ENCODE measurements at places on chromosomes 16 and 17.

DNA sequence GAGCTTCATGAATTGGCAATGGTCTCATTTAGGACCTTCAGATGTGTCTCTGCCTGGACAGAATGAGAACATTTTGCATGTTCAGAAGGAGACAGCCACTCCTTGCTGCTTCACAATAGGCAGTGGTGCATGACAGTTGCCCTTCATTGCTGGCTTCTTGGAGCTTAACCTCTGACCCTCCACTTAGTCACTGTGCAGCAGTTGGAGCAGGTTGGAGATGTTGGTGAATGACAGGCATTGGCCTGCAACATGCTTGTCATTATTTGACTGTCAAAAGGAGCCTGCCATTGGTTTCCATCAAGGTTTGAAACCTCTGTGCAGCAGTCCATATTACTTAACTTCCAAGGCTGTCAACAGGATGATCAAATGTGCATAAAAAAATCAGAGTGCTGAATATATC, 22.7 kb downstream of the FTO start:
- H3K27me3 ChIP-seq, result no peaks in the 10 kb centered on the region
- H3K4me1 ChIP-seq, result peaks cover 6% of the 10 kb centered on the region
- no peaks in the 10 kb centered on the region for H3K36me3 ChIP-seq
- H3K4me3 ChIP-seq, result no peak overlapping the region

DNA sequence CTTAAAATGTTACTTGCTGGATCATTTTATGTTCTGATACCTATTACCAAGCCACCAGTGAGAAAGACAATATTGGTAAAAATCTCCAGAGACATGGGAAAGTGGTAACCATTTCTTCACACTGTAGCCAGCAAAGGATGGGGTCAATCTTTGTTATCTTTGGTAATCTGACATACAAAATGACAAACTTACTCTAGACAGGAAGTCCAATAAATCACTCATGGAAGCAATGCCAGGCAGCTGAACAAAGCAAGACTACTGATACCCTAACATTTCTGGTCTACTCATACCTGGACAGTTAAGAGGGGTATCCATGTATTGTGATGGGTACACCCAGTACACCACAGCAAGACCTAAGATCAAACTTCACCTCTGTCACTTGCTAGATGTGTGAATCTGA, 19.0 kb downstream of the GRB2 start:
- no peak overlapping the region for H3K4me3 ChIP-seq
- no peak overlapping the region for H3K27ac ChIP-seq
- H3K27me3 ChIP-seq, result no peaks in the 10 kb centered on the region
- DNase-seq, result no peak
- peaks cover 38% of the 10 kb centered on the region for H3K36me3 ChIP-seq
- peaks cover 62% of the 10 kb centered on the region for H3K4me1 ChIP-seq

DNA sequence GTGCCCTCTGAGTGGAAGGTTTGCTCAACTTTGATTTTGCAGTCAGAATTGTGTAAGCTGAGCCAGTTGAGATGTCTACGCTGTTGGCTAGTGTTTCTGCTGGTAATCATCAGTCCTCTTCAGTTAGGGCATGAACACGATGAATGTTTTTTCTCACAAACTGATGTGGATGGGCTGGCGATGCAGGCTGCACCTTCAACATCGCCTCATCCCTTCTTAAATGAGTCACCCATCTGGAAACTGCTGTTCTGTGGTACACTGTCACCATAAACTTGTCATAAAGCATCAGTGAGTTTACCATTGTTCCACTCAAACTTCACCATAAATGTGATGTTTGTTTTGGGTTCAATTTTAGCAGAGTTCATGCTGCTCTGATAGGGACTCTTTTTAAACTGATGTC, 8.4 kb downstream of the C16orf95 start:
- H3K4me1 ChIP-seq, result peaks cover 8% of the 10 kb centered on the region
- H3K27me3 ChIP-seq, result no peaks in the 10 kb centered on the region
- no peak for DNase-seq
- H3K27ac ChIP-seq, result no peak overlapping the region
- H3K36me3 ChIP-seq, result no peaks in the 10 kb centered on the region

DNA sequence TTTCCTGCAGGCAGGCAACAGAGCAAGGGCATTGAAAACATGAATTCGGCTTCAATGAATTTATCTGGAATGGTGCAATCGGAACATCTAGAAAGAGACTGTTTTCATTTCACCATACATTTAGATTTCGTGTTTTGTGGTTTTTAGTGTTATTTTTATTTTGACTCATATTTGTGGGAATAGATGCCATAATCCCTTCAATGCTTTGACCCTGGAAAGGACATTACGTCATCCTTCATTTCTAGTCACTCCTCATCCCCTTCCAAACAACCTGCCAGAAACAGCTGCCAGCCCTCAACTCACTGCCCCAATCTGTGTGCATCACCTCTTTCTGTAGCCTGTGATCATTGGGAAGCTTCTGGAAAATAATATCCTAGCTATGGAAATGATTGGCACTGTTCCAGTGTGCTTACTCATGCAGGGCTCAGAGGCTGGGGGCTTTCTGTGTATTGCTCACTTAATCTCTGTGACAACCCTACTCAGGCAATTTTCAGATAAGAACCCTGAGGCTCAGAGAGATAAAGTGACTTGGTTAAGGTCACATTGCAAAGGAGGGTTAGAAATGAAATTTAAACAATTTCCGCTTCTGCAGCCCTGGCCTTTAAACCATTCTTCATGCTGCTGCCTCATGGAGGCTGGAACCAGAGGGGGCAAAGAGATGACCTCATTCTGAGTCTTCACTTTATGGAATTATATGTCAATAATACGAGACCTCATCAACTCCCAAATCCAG, 9.5 kb upstream of the KSR1 start:
- no peak overlapping the region for H3K27ac ChIP-seq
- no peak for DNase-seq
- no peaks in the 10 kb centered on the region for H3K4me1 ChIP-seq
- H3K4me3 ChIP-seq, result no peak overlapping the region
- no peaks in the 10 kb centered on the region for H3K36me3 ChIP-seq

- H3K4me3 ChIP-seq, result no peak overlapping the region
- peaks cover 100% of the 10 kb centered on the region for H3K27me3 ChIP-seq
- DNase-seq, result no peak
- no peaks in the 10 kb centered on the region for H3K36me3 ChIP-seq
- peaks cover 8% of the 10 kb centered on the region for H3K4me1 ChIP-seq
- no peak overlapping the region for H3K27ac ChIP-seq
Measured at GRCh38 chr17:48642843-48643696, 16.9 kb upstream of the HOXB9 start.

GRCh38 chr17:28488533-28489276, 15.3 kb downstream of the SLC13A2 start:
- no peak overlapping the region for H3K4me3 ChIP-seq
- H3K27ac ChIP-seq, result no peak overlapping the region
- H3K27me3 ChIP-seq, result no peaks in the 10 kb centered on the region
- no peaks in the 10 kb centered on the region for H3K4me1 ChIP-seq
- H3K36me3 ChIP-seq, result no peaks in the 10 kb centered on the region

DNA sequence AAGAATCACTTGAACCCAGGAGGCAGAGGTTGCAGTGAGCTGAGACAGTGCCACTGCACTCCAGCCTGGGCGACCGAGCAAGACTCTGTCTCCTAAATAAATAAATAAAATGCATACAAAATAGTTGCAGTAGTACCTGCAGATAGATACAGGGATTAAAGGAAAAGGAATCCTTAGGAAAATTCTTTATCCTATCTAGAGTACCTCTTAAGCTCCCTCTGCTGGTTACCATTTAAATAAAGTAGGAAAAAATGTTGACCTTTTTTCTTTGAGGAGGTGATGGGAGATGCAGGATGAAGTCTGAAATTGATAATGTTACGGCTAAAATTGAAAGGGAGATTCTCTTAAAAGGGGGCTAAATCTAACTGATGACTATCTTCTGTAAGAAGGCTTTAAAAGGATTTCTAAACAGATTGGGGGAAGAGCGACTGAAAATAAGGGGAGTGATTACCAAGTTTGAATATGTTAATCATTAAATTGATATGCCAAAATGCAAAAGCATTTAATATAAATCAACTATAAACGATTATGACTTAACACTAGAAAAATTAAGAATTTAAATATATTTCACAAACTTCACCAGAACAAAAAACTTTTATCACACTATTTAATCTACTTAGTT, 29.4 kb downstream of the C16orf87 start:
- H3K4me3 ChIP-seq, result no peak overlapping the region
- H3K36me3 ChIP-seq, result no peaks in the 10 kb centered on the region
- no peaks in the 10 kb centered on the region for H3K4me1 ChIP-seq

GRCh38 chr16:13307851-13308250, 406.5 kb downstream of the SHISA9 start:
- no peaks in the 10 kb centered on the region for H3K27me3 ChIP-seq
- H3K27ac ChIP-seq, result no peak overlapping the region
- no peaks in the 10 kb centered on the region for H3K4me1 ChIP-seq
- H3K4me3 ChIP-seq, result no peak overlapping the region
- no peak for DNase-seq

GRCh38 chr17:32445497-32445896, 1.2 kb downstream of the PSMD11 start:
- DNase-seq, result no peak
- peak overlapping the region; percentile 99 for H3K4me3 ChIP-seq

- H3K36me3 ChIP-seq, result no peaks in the 10 kb centered on the region
- H3K27me3 ChIP-seq, result no peaks in the 10 kb centered on the region
- H3K27ac ChIP-seq, result peak overlapping the region; percentile 84
- H3K4me3 ChIP-seq, result no peak overlapping the region
- H3K4me1 ChIP-seq, result peaks cover 37% of the 10 kb centered on the region
- DNase-seq, result no peak
Measured at GRCh38 chr17:64343833-64344637, 46.6 kb downstream of the PECAM1 start.

DNA sequence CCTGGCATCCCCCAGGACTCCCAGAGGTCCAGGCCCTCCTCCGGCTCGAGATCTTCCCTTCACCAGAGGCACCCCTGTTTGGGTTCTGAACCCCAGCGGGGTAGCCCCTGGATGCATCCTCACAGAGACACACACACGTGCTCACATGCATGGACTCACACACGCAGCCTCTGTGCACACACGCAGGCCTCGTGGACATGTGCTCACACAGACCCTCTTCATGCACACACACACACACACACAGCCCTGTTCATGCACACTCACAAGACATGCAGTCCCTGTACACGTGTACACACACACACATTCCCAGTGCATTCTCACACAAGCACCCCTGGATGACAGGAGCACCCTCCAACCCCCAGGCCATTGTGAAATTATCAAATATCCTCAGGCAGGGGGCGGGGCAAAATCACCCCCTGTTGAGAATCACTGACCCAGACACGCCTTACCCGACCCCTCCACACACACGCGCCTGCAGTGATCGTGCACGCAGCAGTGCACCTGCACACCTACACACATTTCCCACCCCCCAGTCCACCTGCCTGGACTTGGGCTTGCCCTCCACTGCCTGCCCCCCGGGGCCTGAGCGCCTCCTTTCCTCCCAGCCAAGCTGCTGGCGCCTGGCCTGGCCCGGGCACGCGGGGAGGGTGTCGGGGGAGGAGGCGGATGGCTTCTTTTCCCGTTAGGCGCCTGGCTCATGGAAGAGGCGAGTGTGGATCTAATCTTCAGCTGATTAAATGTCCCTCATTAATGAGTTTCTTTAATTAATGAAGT, 62.6 kb downstream of the ENGASE start:
- no peaks in the 10 kb centered on the region for H3K4me1 ChIP-seq
- H3K27ac ChIP-seq, result no peak overlapping the region
- no peaks in the 10 kb centered on the region for H3K27me3 ChIP-seq
- H3K36me3 ChIP-seq, result no peaks in the 10 kb centered on the region

GRCh38 chr17:82810644-82811430, 29.0 kb downstream of the ZNF750 start:
- DNase-seq, result no peak
- peaks cover 2% of the 10 kb centered on the region for H3K4me1 ChIP-seq
- H3K4me3 ChIP-seq, result no peak overlapping the region
- H3K36me3 ChIP-seq, result no peaks in the 10 kb centered on the region
- H3K27ac ChIP-seq, result no peak overlapping the region
- no peaks in the 10 kb centered on the region for H3K27me3 ChIP-seq

GRCh38 chr17:2362016-2362415, 24.7 kb downstream of the SGSM2 start:
- peaks cover 17% of the 10 kb centered on the region for H3K36me3 ChIP-seq
- H3K4me1 ChIP-seq, result peaks cover 18% of the 10 kb centered on the region

DNA sequence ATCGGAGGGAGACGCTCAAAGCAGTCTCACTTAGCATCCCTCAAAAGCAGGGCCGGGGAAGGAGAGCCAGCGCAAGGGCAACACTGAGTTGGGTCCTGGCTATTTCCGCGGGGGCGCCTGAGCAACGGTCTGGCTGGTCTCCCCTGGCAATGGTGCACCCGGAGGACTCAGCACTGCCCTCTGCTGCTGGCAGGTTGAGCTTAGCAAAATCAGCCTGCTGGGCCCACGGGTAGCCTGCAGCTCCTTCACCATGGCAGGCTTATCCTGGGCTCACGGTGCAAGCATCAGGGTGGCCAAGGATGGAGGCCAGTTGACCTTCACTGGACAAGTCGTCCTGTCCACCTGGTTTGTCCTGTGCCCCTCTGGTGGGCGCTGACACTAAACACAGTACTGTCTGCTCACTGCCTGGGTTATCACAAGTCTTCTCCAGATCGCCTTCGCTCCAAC, 14.4 kb upstream of the ALDH3A1 start:
- H3K27ac ChIP-seq, result no peak overlapping the region
- H3K4me1 ChIP-seq, result peaks cover 21% of the 10 kb centered on the region
- H3K27me3 ChIP-seq, result no peaks in the 10 kb centered on the region
- H3K36me3 ChIP-seq, result no peaks in the 10 kb centered on the region
- no peak overlapping the region for H3K4me3 ChIP-seq
- no peak for DNase-seq

GRCh38 chr16:15856901-15857698, at the start of gene MYH11:
Gene MYH11 (minus strand): TSS chr16:15857028. CDS start chr16:15838252, 18,776 bp downstream.
- peaks cover 22% of the 10 kb centered on the region for H3K4me1 ChIP-seq
- H3K27me3 ChIP-seq, result peaks cover 6% of the 10 kb centered on the region
- H3K4me3 ChIP-seq, result peak within 1 kb of the TSS; percentile 19
- H3K27ac ChIP-seq, result peak within 1 kb of the TSS; percentile 68

GRCh38 chr16:30526137-30526822, at the start of gene ZNF768:
Gene ZNF768 (minus strand): TSS chr16:30526566. CDS start chr16:30526413, 153 bp downstream.
- DNase-seq, result no peak
- no peaks in the 10 kb centered on the region for H3K36me3 ChIP-seq
- peak within 1 kb of the TSS; percentile 94 for H3K27ac ChIP-seq
- H3K4me3 ChIP-seq, result peak within 1 kb of the TSS; percentile 86
- peaks cover 16% of the 10 kb centered on the region for H3K4me1 ChIP-seq
- H3K27me3 ChIP-seq, result no peaks in the 10 kb centered on the region

- peaks cover 5% of the 10 kb centered on the region for H3K4me1 ChIP-seq
- no peaks in the 10 kb centered on the region for H3K27me3 ChIP-seq
- no peak overlapping the region for H3K27ac ChIP-seq
- no peak for DNase-seq
- no peak overlapping the region for H3K4me3 ChIP-seq
Measured at GRCh38 chr16:72658888-72659717, 388.8 kb downstream of the ZFHX3 start.

Measured in esophagus squamous epithelium (tissue), 5 donors.